Left ventricle myocardium inferior (tissue), 1 donor: ENCODE measurements at places on chromosomes 5 and 9. TPM values are rescaled to one million over a fixed set of nuclear protein-coding genes. Genes with fewer than 3 reads are reported as not detected.

- no peak overlapping the region for H3K4me3 ChIP-seq
- peak overlapping the region; percentile 62 for H3K27ac ChIP-seq
- H3K36me3 ChIP-seq: no peaks in the 10 kb centered on the region
- H3K27me3 ChIP-seq: peaks cover 8% of the 10 kb centered on the region
- DNase-seq: no peak
Measured at GRCh38 chr9:114894206-114894605, 36.2 kb downstream of the TNFSF8 start.

DNA sequence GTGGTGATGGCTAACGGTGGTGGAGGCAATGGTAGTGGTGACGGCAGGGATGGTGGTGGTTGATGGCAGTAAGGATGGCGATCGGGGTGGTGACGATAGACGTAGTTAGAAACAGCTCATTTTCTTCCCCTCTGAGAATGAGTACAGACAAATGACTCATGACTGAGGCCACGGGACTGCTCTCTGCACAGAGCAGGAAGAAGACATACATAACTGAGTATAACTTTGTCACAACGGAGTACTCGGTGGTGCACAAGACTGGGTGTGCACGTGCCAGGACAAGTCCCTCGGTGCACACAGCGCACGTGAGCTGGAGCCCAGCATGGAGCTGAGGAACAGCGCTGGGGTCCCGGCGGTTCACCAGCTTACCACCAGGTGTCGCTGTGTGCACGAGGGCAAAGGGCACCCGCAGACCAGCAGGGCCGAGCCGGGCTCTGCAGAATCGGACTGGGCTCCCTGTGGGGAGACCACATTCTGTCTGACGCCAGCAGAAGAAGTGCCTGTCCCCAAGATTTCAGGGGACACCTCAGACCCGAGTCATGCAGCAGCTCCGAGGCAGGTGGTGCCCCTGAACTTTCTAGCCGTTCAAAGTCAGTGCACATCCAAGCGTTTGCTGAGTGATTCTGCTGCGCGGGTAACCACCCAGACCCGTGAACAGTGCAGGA, 188.6 kb downstream of the FSTL4 start:
- peak; percentile 63 for DNase-seq
- H3K27me3 ChIP-seq: peaks cover 48% of the 10 kb centered on the region
- no peak overlapping the region for H3K4me3 ChIP-seq
- H3K36me3 ChIP-seq: no peaks in the 10 kb centered on the region
- H3K27ac ChIP-seq: no peak overlapping the region
- peaks cover 5% of the 10 kb centered on the region for H3K4me1 ChIP-seq

GRCh38 chr5:122844910-122845228, 544 bp upstream of the SNX24 start:
- no peak for DNase-seq
- peaks cover 29% of the 10 kb centered on the region for H3K4me1 ChIP-seq
- H3K4me3 ChIP-seq: peak overlapping the region; percentile 90
- H3K36me3 ChIP-seq: no peaks in the 10 kb centered on the region

GRCh38 chr5:177364159-177364962, 6.6 kb downstream of the RGS14 start:
- H3K27ac ChIP-seq: no peak overlapping the region
- peaks cover 45% of the 10 kb centered on the region for H3K4me1 ChIP-seq
- H3K36me3 ChIP-seq: no peaks in the 10 kb centered on the region
- no peak overlapping the region for H3K4me3 ChIP-seq

GRCh38 chr9:129995409-129996160, 47.4 kb downstream of the FNBP1 start:
- no peaks in the 10 kb centered on the region for H3K27me3 ChIP-seq
- no peak for DNase-seq
- H3K4me1 ChIP-seq: peaks cover 29% of the 10 kb centered on the region
- peaks cover 5% of the 10 kb centered on the region for H3K36me3 ChIP-seq

DNA sequence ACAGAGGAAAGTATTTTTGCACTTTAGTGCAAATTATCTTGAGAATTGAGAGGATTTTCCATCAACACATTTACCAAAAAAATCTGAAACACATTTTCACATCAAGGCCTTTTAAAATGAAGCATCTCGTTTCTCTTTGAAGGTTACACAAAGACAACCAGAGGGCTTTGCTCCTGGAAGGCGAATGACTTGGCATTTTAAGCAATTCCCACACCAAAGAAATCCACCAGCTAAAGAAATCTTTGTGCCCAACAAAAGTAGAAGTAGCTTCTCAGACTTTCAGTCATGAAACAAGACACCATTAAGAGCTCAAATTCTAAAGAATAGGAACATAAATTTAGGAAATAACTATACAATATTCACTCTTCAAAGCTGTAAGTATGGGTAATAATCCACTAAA, 59.9 kb downstream of the HABP4 start:
- H3K27me3 ChIP-seq: no peaks in the 10 kb centered on the region
- peaks cover 37% of the 10 kb centered on the region for H3K4me1 ChIP-seq
- H3K27ac ChIP-seq: peak overlapping the region; percentile 17
- H3K36me3 ChIP-seq: peaks cover 14% of the 10 kb centered on the region
- no peak overlapping the region for H3K4me3 ChIP-seq

IRX2 gene
- 6.2 TPM for total RNA-seq

DDX4 gene
- not detected for total RNA-seq

DNA sequence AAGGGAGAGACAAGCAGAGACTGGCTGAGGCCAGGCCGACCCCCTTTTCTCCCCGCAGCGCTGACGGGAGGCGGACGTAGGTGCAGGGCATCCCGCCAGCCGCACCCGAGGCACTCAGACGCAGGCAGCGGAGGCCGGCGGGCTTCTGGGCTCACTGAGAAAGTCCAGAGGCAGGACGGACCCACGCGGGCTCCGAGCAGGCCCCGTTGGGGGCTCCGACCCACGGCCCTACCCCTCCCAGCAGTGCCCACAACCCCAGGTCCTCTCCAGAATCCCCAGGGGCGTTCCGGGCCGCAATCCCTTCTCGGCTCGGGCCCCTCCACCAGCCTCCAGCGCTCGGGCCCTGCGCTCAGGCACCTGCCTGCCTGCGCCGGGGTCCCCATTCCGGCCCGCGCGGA, 543 bp downstream of the MTMR12 start:
- H3K27ac ChIP-seq: peak overlapping the region; percentile 99
- no peaks in the 10 kb centered on the region for H3K27me3 ChIP-seq
- H3K36me3 ChIP-seq: no peaks in the 10 kb centered on the region
- H3K4me1 ChIP-seq: peaks cover 62% of the 10 kb centered on the region

DNA sequence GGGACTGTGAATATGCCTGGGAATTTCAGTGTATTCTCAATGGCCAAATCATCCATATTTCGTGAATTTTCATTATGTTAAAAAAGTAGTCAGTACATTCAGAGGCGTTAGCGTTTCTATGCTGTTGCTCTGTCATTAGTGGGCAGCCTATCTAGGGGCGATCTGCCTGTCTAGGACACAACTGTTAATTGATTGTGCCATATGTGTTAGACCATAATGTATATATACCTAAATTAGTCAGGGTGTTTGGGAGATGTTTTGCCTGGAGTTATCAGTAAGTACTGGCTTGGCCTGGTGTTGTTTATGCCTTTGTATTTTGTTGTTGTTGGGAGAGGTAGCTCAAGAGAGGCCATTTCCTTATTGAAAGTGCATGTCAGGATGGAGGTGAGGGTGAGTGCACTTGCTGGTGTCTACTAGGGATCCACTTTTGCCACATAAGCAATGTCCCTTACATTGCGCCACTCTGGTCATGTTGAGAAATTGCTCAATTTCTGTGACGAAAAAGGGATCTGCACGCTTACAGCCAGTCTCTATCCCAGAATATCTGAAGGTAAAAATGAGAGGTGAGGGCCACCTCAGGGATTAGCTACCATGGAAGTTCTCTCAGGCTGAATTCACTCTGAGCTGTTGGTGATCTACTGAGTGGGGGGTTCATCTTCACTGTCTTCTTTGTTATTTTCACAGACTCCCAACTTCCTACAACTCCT, 123.3 kb downstream of the ST8SIA4 start:
- no peaks in the 10 kb centered on the region for H3K4me1 ChIP-seq
- DNase-seq: no peak
- no peaks in the 10 kb centered on the region for H3K36me3 ChIP-seq
- H3K27ac ChIP-seq: peak overlapping the region; percentile 54

GRCh38 chr9:89452561-89452960, 45.4 kb downstream of the SEMA4D start:
- no peaks in the 10 kb centered on the region for H3K27me3 ChIP-seq
- H3K4me3 ChIP-seq: no peak overlapping the region

GRCh38 chr9:33225319-33226147, 14.4 kb upstream of the SPINK4 start:
- H3K27me3 ChIP-seq: no peaks in the 10 kb centered on the region
- H3K27ac ChIP-seq: no peak overlapping the region
- peaks cover 4% of the 10 kb centered on the region for H3K4me1 ChIP-seq
- H3K4me3 ChIP-seq: no peak overlapping the region
- no peak for DNase-seq

DNA sequence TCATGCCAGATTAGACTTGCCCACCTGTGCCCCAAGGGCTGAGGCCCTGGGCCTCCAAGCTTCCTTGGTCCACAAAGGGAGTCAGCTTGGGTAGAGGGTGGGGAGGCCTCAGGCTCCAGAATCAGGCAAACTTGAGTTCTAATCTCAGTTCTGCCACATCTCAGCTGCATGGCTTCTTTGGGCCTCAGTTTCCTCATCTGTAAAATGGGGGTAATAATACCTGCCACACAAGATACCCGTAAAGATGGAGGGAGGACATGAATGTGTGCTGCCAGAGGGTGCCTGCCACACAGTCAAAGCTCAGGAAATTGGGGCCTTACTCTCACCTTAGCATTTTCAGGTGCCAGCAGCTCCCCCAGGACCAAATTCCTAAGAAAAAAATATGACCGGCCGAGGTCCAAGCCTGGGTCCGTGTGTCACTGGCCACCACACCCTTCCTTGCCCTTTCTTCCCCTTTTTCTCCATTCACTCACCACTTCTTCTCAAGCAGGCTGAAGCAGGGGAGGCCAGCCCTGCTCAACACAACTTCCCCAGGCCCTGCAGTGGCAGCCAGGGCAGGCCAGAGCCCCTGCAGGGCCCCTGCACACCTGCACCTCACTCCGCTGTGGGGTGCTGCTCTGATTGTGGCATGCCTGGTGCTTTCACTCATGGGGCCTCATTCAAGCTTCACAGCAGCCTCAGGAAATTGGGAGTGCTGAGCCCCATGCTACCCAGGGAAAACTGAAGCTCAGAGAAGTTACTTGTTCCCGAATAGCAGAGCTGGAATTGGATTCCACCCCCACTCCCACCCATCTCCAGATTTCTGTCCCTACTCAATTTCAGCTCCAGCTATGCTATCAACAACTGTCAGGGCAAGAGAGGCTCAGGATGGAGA, 3.9 kb downstream of the RGS14 start:
- no peaks in the 10 kb centered on the region for H3K36me3 ChIP-seq
- no peak overlapping the region for H3K4me3 ChIP-seq
- H3K4me1 ChIP-seq: peaks cover 47% of the 10 kb centered on the region
- no peak overlapping the region for H3K27ac ChIP-seq
- DNase-seq: no peak

DNA sequence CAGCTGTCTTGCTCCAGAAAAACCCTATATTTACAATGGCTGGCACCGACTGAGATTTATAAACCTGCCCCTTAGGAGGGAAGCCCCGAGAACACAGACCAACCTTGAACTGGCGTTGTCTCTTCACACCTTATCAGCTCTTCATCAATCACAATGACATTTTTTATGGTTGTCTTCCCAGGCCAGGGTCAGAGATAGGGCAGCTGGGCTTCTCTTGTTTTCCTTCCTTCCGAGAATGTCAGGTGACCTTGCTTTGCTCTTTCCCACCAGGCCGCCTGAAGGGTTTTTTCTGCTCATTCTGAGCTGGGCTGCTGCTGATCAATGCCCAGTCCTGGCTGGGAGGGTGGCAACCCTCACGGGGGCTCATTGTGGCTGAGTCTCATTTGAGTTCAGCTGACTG, 619.1 kb downstream of the CCDC171 start:
- H3K4me3 ChIP-seq: no peak overlapping the region
- H3K27me3 ChIP-seq: no peaks in the 10 kb centered on the region
- DNase-seq: no peak
- H3K4me1 ChIP-seq: no peaks in the 10 kb centered on the region
- H3K36me3 ChIP-seq: no peaks in the 10 kb centered on the region
- H3K27ac ChIP-seq: no peak overlapping the region

DNA sequence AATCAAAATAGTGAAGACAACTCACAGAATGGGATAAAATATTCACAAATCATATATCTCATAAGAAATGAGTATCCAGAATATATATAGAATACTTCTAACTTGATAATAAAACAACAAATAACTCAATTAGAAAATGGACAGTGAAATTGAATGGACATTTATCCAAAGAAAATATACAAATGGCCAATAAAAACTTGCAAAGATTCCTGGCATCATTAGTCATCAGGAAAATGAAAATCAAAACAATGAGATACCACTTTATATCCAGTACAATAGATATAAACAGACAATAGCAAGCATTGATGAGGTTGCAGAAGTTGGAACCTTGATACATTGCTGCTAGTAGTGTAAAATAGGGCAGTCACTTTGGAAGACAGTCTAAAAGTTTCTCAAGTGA, 12.8 kb upstream of the TLR4 start:
- H3K4me1 ChIP-seq: no peaks in the 10 kb centered on the region
- H3K27ac ChIP-seq: no peak overlapping the region
- DNase-seq: no peak
- H3K36me3 ChIP-seq: no peaks in the 10 kb centered on the region
- no peak overlapping the region for H3K4me3 ChIP-seq

GFI1B gene
- 0.27 TPM for total RNA-seq

GRCh38 chr9:95808011-95808410, 67.5 kb upstream of the ERCC6L2 start:
- peak overlapping the region; percentile 70 for H3K27ac ChIP-seq
- H3K4me1 ChIP-seq: peaks cover 12% of the 10 kb centered on the region

BTNL9 gene
- 38.5 TPM for total RNA-seq

DNA sequence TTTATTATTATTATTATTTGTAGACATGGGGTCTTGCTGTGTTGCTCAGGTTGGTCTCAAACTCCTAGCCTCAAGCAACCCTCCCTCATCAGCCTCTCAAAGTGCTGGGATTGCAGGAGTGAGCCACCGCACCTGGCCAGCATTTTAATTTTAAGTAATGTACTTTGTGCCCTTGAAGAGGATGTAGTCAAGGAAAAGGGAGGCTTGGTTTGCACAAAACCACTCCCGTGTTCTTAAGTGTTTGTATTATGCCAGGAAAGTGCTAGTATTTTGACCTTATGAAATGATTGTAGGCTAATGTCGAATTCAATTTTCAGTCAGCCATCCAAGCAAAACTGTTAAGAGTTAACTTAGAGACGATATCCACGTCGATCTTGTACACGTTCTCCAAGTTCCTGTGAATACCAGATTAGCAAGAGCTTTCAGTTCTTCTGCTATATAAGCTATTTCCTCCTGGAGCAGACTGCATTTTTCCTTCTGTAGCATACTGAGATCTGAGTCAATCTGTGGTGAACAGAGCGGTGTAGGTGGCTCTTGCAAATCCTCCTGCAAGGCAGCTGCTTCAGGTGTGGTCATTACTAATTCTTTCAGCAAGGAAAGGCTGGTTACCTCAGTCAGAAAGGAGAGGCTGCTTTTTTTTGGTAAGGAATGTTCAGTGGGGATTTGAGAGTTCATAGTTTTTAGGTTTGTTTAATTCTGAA, 23.7 kb downstream of the CCDC171 start:
- no peaks in the 10 kb centered on the region for H3K36me3 ChIP-seq
- H3K27ac ChIP-seq: no peak overlapping the region
- no peaks in the 10 kb centered on the region for H3K4me1 ChIP-seq
- no peak for DNase-seq
